Muscle of leg (tissue), 16 donors: ENCODE measurements at places on chromosomes 7 and 10. TPM values are rescaled to one million over a fixed set of nuclear protein-coding genes. Genes with fewer than 3 reads are reported as not detected.

The OR2A42 gene
- 0.14 TPM for polyA plus RNA-seq

The TAS2R4 gene
- 0.26 TPM for polyA plus RNA-seq

The PDE6C gene
- polyA plus RNA-seq: 0.74 TPM

The NCF1 gene
- 1.4 TPM for polyA plus RNA-seq

The RBM20 gene
- polyA plus RNA-seq: 13.1 TPM

DNA sequence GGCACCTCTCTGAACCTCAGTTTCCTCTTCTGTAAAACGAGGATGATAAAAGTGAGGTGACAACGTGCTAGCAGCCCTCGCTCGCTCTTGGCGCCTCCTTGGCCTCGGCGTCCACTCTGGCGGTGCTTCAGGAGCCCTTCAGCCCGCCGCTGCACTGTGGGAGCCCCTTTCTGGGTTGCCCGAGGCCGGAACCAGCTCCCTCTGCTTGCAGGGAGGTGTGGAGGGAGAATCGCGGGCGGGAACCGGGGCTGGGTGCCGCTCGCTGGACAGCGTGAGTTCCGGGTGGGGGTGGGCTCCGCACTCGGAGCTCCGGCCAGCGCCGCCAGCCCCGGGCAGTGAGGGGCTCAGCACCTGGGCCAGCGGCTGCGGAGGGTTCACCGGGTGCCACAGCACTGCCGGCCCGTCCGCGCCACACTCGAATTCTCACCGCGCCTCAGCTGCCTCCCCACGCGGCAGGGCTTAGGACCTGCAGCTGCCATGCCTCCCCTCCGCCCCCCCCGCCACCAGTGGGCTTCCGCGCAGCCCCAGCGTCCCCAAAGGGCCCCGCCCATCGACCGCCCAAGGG lies 24.3 kb upstream of the ACSL5 start:
- DNase-seq: no peak

DNA sequence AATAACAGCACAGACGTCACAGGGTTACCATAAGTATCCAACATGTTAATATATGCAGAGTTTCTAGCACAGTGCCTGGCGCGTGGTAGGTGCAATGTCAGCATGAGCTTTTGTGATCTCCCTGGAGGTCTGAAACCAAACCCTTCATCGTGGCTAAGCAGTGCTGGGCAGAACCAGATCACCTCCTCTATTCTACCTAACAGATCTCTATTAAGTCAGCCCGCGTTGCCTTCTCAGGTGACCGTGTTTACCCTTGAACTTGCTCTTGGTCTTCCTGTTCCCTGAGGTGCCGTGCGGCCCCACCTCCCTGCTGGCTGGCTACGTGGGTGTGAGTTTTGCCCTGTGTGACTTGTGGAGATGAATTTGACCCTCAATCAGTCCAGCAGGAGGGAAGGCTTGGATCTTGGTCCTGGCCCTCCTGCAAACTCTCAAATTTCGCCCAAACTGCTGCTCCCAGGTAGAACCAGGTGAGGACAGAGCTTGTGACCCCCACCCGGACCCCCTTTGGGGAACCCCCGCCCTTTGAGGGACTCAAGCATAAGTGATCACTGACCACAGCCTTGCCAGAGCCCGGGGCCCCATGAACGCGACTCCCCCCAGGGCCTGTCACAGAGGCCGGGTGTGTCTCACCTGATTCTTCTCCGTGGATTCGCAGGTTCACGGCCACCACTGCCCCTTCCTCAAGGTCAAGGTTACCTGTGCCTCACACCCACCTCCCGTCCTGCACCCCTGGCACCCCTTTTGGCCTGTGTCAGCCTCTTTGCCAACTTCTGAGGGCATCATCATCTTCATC lies 54.2 kb downstream of the ELFN1 start:
- no peak for DNase-seq

GRCh38 chr7:25597946-25598345 lies 369.7 kb upstream of the NPVF start:
- DNase-seq: no peak
